ENCODE measurements at places on chromosomes 5 and 9. TPM values are rescaled to one million over a fixed set of nuclear protein-coding genes. Genes with fewer than 3 reads are reported as not detected.

- no peak for DNase-seq
These were observed 10.4 kb upstream of the ZBTB43 start for GRCh38 chr9:126794441-126794840.

DNA sequence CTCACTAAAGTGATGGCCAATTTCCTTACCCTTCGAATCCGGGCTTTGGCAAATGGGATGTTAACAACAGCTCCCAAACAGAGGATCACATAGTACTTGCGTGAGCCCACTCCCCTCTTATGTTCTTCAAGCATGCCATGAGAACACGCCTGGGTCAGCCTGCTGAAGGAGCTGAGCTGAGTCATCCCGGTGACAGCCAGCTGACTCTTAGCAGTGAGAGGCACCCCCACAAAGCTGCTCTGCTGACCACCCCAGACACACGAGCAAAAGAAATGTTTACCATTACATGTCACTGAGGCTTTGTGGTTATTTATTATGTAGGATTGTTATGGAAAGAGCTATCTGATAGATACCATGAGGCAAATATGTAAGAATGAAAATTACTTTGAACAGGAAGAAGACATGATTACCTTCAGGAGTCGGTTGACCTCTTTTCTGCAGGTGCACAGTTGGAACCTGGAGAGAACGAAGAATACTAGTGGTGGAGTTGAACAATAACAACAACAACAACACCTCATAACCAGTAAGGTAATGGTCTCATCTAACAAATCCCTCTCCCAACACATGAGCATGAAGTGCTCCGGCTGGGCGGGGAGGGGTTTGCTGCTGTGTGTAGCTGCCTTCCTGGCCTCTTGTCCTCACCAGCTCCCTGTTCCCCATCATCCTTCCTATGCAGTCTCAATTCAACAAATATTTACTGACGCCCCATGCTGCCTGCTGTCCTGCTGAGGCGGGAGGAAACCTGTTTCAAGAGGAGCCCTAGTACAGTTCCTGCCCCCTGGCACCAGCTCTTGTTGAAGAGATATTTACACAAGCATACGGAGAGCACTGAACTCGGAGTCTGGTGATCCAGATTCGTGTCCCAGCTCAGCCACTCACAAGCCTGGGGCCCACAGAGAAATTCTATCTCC is 69.4 kb upstream of the LHFPL2 start:
- peak; percentile 56 for DNase-seq

- no peak for DNase-seq
These were observed 154.2 kb downstream of the FOCAD start for GRCh38 chr9:20838218-20838617.

DNA sequence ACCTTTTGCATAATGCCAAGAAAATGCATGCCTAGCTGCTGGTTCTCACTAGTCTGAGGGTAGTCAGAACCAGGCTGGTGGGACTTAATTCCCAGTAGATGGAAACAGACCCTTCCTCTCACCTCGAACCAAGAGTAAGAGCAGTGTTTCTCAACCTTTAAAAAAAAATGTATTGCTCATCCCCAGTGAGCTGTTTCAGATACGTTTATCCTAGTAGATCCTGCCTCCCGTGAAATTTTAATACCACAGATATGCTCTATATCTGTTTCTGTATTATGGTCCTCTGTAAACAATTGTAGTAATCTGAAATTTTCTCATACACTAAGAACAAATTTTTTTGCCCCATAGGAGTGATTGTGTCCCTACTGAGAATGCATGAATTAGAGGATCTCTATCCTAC is 86.2 kb downstream of the TEK start:
- DNase-seq, result no peak

- no peak for DNase-seq
These were observed 84.3 kb upstream of the MELK start for GRCh38 chr9:36488389-36488756.

- no peak for DNase-seq
These were observed at the start of gene PCDHGA11 for GRCh38 chr5:141420855-141421488. Gene PCDHGA11, plus strand, starts transcription at chr5:141421051. Its CDS starts 177 bp downstream, at chr5:141421228.

- no peak for DNase-seq
These were observed 59.8 kb upstream of the GOLPH3 start for GRCh38 chr5:32233696-32234447.

- no peak for DNase-seq
These were observed 144.9 kb downstream of the FAM114A2 start for GRCh38 chr5:153893817-153894216.

GRCh38 chr5:121366515-121366914 is 485.2 kb upstream of the FTMT start:
- DNase-seq, result peak; percentile 54

DNA sequence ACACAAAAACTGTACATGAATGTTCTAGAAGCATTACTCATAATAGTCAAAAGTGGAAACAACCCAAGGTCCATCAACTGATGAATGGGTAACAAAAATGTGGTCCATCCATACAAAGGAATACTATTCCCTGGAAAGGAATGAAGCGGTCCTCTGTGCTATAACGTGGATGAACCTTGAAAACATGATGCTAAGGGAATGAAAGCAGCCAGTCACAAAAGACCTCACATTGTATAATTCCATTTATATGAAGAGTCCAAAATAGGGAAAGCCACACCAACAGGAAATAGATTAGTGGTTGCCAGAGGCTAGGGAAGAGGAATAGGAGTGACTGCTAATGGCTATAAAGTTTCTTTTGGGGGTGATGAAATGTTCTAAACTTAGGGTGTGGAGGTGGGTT is 22.7 kb upstream of the BARHL1 start:
- no peak for DNase-seq

- DNase-seq, result no peak
These were observed 34.2 kb upstream of the MYOT start for GRCh38 chr5:137833463-137833862.

LHX3 gene
- not detected for total RNA-seq

PRSS3 gene
- not detected for total RNA-seq

NSUN2 gene
- 112 TPM for total RNA-seq

TMEM171 gene
- 4.5 TPM for total RNA-seq

PROB1 gene
- total RNA-seq, result 0.58 TPM

All from SJSA1 (cell line).